ENCODE measurements at places on chromosomes 4 and X. TPM values are rescaled to one million over a fixed set of nuclear protein-coding genes. Genes with fewer than 3 reads are reported as not detected.

DNA sequence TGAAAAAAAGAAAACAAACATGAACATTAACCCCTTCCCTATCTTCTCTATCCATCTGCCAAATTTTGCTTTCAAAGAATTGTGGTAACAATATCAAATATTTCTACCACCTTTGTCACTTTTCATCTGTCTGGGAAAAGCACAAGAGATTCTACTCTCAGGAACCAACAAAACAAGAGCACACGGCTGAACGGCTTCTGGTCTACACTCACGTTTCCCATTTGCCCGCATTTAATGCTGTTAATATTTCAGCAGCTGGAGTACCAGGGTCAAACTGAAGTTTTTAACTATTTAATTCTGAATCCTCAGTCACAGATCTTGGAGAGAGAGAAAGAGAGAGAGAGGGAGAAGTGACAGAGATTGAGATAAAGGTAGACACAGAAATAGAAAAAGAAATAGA lies 91.4 kb downstream of the UNC5C start:
- no peak for DNase-seq

The SOWAHD gene
- not detected for total RNA-seq

- DNase-seq: no peak
Measured at GRCh38 chr4:8641931-8642650, 49.5 kb downstream of the CPZ start.

- no peak for DNase-seq
Measured at GRCh38 chr4:80058740-80059139, 14.3 kb downstream of the ANTXR2 start.

DNA sequence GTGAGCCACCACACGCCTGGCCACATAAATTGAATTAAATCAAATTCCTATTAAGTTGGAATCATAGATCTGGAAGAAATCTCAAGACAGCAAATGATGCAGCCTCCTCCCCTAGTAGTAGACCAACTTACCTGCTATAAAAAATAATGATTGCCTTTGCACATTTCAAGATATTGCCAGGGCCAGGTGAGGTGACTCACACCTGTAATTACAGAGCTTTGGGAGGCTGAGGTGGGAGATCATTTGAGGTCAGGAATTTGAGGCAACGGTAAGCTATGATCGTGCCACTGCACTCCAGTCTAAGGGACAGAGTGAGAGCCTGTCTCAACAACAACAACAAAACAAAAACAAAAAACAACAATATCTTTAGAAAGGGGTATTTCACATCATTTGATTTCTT lies 17.0 kb upstream of the WWC2 start:
- no peak for DNase-seq

DNA sequence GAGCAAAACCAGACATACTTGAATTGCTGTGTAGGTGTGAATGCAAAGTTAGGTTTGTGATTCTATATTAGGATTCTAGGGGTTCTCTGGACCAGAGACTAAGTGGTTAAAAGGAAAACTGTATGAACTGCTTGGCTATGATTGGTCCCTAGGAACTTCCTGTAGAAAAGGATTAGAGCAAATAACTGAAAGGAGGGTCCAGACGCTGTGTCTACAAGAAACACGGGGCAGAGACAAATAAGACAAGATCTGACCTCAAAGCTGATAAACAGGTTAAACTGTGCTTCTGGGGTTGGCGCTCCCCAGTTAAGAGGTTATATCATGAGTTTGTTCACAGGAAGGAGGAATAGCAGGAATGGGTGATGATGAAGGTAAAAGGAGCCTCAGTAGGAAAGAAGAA lies 183.6 kb downstream of the MGST2 start:
- DNase-seq: no peak

GRCh38 chr4:147286846-147287587 lies 193.9 kb upstream of the EDNRA start:
- DNase-seq: no peak

The EDA gene
- 1.1 TPM for total RNA-seq

- no peak for DNase-seq
Measured at GRCh38 chr4:186250760-186251159, 15.2 kb upstream of the F11 start.

The CT45A3 gene
- 54.6 TPM for total RNA-seq

DNA sequence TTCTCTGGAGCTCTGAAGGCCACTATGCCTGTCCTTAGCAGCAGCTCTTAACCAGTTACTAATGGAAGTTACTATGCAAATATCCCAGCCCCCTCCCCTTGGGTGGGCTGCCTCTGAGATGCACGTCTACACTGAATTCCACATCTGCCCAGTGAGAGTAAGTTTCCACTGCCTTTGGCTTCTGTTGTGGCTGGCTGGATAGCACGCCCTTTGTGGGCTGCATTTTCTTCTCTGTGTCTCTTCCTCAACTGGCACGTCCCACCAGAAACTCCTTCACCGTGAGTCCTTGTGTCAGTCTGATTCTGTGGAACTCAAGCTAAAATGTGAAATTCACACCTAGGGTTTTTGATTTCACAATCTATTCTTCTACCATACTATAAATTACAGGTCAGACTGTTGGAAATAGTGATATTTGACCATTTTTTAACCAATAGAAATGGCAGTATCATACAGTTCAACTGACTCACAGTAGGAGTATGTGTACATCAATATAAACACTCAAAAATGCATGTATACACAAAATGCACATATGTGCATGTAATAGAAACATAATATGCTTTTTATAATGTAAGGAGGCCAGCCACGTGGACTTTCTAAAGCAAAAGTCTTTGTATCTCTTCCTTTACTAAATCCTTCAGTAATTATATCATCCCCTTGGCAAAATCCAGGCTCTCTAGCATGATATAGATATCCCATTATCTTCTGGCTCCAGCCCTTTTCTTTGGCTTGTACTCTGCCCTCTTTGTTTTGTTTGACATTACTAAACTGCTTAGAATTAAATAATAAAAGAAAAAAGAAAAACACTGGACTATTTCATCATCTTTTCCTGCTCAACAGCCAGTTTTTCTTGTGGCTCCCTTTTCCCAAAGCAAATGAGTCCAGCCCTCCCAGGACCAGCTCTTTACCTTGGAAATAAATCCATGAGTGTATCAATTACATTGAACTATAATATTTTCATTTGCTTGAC lies 33.2 kb upstream of the LDB2 start:
- no peak for DNase-seq

DNA sequence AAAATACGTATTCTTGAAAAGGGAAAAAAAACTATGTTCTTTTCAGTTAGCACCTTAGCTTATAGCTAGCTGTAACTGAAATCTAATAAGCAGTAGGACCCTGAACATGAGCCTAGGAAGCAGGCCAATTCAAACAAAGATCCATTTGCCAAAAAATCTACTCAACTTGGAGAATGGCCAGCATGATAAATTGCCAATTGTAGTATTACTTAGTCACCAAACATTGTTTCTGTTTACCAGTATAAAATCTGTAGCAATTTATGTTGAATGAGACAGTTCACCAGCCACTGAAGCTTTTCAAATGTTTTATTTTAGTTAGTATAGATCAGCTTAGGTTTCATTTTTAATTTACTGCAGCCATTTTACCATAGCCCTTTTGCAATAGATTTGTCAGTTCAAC lies 323.6 kb upstream of the DIPK2B start:
- DNase-seq: no peak

The FAM120C gene
- 5.7 TPM for total RNA-seq

The ARSD gene
- 24.9 TPM for total RNA-seq

Data from SK-MEL-5 (cell line).